ENCODE measurements at places on chromosomes 16 and 17. TPM values are rescaled to one million over a fixed set of nuclear protein-coding genes. Genes with fewer than 3 reads are reported as not detected.

MYH8 gene
- not detected for total RNA-seq

CCL13 gene
- not detected for total RNA-seq

KATNIP gene
- 24.1 TPM for total RNA-seq

CNGB1 gene
- total RNA-seq: not detected

HDAC5 gene
- total RNA-seq: 94.8 TPM

KRT31 gene
- not detected for total RNA-seq

SOX8 gene
- 0.17 TPM for total RNA-seq

PPY gene
- total RNA-seq: not detected

SEC14L1 gene
- total RNA-seq: 47.8 TPM

KAT2A gene
- total RNA-seq: 10.8 TPM

PRSS36 gene
- total RNA-seq: 0.29 TPM

AOC2 gene
- total RNA-seq: 0.99 TPM

CACNG3 gene
- not detected for total RNA-seq

IL34 gene
- 4.5 TPM for total RNA-seq

ZNF629 gene
- total RNA-seq: 10.5 TPM

HBQ1 gene
- total RNA-seq: not detected

TP53TG3 gene
- not detected for total RNA-seq

MT1B gene
- not detected for total RNA-seq

SP2 gene
- 1.6 TPM for total RNA-seq

SLC16A11 gene
- total RNA-seq: 0.66 TPM

RPS15A gene
- total RNA-seq: 493 TPM

TEKT5 gene
- total RNA-seq: not detected

SPECC1 gene
- total RNA-seq: 2.5 TPM

TNFRSF17 gene
- total RNA-seq: not detected

IGSF6 gene
- not detected for total RNA-seq

PIPOX gene
- 3.0 TPM for total RNA-seq

PRR15L gene
- not detected for total RNA-seq

KRTAP1-1 gene
- total RNA-seq: not detected

KRTAP2-1 gene
- total RNA-seq: not detected

NPIPA2 gene
- total RNA-seq: 1.2 TPM

B4GALNT2 gene
- not detected for total RNA-seq

GUCY2D gene
- not detected for total RNA-seq

PPP1R27 gene
- total RNA-seq: not detected

ADAMTS18 gene
- not detected for total RNA-seq

MAFG gene
- total RNA-seq: 25.3 TPM

CACNA1H gene
- total RNA-seq: 0.33 TPM

MFAP4 gene
- 79.4 TPM for total RNA-seq

FA2H gene
- total RNA-seq: not detected

NAT9 gene
- total RNA-seq: 38.3 TPM

DNAI2 gene
- total RNA-seq: not detected

KRTAP4-1 gene
- not detected for total RNA-seq

CHD9NB gene
- total RNA-seq: 1.2 TPM

DPEP1 gene
- 0.33 TPM for total RNA-seq

BCO1 gene
- total RNA-seq: not detected

All from smooth muscle cell of trachea (primary cell).